ENCODE measurements at places on chromosomes 2 and 18.

DNA sequence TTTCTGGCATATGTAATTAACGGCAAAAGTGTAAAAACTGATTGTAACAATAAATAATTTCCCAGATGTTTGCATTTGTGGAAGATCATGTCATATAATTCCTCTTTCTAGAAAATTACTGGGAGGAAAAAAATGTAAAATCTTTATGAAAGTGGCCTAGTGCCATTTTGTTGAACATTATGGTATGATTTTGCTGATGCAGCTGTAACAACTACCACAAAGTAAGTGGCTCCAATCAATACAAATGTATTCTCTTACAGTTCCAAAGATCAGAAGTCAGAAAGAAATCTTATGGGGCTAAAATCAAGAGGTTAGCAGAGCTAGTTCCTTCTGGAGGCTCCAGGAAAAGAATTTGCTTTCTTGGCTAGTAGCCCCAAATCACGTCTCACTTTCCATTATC is 281.4 kb downstream of the CCDC178 start:
- DNase-seq: no peak

- DNase-seq: no peak
These were observed 67.4 kb downstream of the SLC9A2 start for GRCh38 chr2:102686479-102687439.

GRCh38 chr2:174931724-174932123 is 73.5 kb downstream of the CHN1 start:
- peak; percentile 27 for DNase-seq

DNA sequence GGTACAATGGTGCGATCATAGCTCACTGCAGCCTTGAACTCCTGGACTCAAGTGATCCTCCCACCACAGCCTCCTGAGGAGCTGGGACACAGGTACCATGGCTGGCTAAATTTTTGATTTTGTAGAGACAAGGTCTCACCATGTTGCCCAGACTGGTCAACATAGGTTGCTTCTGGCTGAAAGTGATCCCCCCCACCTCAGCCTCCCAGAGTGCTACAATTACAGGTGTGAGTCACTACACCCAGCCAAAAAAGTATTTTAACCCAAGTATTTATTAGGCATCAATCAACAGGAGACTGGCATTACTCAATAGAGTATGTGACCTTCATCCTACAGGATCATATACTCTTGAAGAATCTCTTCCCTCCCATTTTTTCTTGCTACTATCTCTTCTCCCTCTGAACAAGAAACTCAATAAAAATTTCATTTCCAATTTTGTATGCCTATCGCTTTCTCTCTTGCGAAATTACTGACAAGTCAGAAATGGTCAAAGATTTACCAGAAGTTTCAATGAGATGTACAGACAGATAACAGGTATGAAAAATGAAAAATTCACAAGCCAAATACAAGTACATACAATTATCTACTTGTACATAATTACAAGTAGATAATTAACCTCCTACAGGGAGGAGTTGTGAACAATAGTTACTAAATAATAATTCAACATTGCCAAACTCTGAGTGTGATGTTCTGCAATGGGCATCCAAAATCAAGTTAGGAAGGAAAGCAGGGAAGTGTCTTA is 34.9 kb upstream of the CCNT2 start:
- no peak for DNase-seq

DNA sequence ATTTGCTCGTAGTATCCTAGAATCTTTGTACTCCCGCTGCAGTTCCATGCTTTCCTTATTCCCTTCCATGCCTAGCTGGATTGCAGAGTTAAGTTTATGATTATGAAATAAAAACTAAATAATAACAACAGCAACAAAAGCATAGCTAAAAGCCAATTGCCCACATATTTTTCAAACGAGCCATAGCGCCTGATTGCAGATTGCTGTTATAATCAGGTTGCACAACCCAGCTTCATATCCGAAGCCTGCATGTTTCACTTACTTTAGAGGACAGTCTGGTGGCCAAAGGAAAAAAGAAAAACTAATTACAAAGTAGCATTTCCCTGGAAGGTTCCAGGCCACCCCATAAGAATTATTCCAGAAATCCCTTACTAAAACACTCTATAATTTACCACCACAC is 31.9 kb upstream of the PNO1 start:
- no peak for DNase-seq

GRCh38 chr2:28662468-28663181 is 89.0 kb upstream of the PPP1CB start:
- DNase-seq: no peak
